ENCODE measurements at places on chromosomes 13 and 19. TPM values are rescaled to one million over a fixed set of nuclear protein-coding genes. Genes with fewer than 3 reads are reported as not detected.

Gene ZNF682
- total RNA-seq: 6.4 TPM

DNA sequence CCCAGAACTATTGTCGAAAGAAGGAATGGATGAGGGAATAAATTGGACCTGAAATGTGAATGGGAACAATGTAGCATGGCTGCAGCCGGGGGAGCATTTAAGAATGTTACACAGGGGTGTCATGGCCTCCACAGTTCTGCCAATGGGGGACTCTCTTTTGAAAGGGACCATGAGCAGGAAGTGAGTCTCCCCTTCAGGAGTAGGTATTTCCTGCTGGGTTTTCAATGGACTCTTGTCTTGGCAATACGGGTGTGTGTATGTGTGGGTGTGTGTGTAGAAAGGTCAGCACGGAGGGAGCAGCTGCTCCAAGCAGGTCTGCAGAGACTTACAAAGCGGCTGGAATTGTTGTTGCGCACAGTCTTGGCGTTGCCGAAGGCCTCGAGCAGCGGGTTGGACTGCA, 24.4 kb downstream of the MYO1F start:
- DNase-seq: peak; percentile 31

- DNase-seq: peak; percentile 18
Observed at GRCh38 chr19:48635966-48636858, 967 bp downstream of the DBP start.

DNA sequence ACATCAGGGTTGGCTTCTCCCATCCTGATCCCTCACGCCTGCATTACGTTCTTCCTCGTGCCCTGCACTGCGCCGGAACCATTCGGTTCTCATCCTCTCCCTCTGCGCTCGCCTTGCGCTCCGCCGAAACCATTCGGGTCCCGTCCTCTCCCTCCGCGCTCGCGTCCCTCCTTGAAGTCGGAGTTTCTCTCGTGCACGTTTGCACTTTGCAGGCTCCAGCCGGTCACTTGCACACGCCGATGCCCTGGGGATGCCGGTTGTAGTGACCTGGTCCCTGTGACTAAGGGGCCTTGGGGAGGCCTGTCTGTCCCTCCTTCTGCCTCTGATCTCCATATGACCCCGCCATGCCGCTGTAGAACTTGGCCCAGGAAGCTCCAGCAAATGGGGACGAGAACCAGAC, 265.8 kb downstream of the TEX29 start:
- DNase-seq: no peak

Gene GAPDHS
- not detected for total RNA-seq

Gene MAST1
- total RNA-seq: 0.92 TPM

Gene CPT1C
- 5.1 TPM for total RNA-seq

Gene NCCRP1
- total RNA-seq: 4.5 TPM

DNA sequence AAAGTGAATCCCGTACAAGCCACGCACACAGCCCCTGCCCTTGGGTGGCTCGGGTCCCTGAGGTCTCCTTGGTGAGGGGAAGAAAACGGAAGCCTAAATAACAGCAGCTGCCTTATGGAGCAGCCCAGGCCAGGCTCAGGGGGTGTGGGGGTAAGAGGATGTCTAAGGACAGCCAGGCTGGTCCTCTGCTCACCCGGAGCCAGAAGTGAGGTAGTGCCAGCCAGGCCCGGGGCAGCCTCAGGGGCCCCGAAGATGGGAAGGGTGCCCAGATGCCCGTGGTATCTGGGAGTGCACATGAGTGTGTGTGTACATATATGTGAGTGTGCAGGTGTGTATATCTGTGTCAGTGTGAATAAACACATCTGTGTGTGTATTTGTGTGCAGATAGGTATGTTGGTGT, 38.4 kb upstream of the PEPD start:
- no peak for DNase-seq

Data from tongue (tissue), 3 donors.